ENCODE measurements at places on chromosomes 3 and 15.

DNA sequence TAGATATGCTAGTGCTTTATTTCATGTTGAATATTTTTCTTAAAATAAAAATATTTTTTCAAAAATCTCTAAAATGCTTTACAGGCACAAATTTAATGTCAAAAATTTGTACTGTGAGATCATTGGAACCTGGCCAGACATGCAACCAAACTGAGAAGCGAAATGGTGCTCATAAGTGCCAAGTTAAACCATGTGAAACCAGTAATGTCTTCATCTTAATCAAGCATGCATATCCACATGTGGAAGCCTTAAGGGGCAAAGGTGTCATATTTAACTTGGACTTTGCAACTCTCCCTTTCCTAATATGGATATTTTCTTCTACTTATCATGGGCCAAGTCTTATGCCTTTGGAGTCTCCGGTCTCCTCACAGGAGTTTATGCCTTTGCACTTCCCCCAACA is 208.9 kb upstream of the COL8A1 start:
- DNase-seq = no peak

DNA sequence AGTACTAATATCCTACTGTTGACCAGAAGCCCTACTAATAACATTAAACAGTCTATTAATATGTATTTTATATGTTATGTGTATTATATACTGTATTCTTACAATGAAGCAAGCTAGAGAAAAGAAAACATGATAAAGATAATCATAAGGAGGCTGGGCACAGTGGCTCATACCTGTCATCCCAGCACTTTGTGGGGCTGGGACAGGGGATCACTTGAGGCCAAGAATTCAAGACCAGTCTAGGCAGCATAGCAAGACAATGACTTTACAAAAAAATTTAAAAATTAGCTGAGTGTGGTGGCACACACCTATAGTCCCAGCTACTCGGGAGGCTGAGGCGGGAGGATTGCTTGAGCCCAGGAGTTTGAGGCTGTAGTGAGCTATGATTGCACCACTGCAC is 8.9 kb upstream of the HERC1 start:
- no peak for DNase-seq

- DNase-seq = no peak
These were observed 118.7 kb downstream of the THRB start for GRCh38 chr3:24375947-24376384.

DNA sequence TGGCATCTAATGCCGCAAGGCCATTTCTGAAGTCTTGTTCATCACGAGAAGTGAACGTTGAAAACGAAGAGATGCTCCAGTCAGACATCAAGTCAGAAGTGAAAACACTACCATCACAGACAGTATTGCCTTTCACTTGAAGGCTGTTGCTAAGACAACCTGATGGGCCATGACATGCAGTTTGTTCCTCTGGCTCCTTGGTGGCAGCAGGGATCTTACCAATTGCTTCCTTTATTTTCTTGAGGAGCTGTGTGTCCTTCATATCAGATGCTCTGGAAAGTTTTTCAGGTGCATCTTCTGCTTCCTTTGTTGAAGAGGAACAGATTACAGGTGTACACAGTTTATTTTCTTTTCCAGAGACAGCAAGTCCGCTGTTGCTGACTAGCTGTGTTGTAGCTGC is 30.7 kb upstream of the MYLK start:
- DNase-seq = no peak

GRCh38 chr3:25830373-25831280 is 40.7 kb downstream of the OXSM start:
- DNase-seq = no peak

- no peak for DNase-seq
These were observed 25.5 kb downstream of the ABTB1 start for GRCh38 chr3:127698286-127698685.
